Activated gamma-delta T cell treated with Interleukin-2 at 50 U/mL for 16 hours (primary cell): ENCODE measurements at places on chromosomes 6 and 20.

- no peak for DNase-seq
Measured at GRCh38 chr20:13295637-13296036, 74.6 kb downstream of the ISM1 start.

DNA sequence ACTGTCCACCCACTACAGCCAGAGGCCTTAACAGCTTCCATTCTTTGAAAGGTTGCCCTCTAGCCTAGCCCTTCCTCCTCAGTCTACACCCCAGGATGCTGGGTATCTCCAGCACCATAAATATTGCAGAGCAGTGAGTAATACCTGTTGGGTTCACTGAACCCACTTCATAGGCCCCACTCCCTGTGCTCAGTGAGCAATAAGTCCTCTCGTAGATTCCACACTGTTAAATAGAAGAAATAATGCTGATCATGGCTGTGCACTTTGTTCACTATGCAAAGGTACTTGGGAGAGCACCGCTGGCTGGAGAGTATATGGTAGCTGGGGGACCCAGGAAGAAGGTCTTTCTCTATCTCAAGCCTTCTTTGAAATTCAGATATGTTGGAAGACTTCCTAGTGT lies 87.3 kb downstream of the RSPH3 start:
- no peak for DNase-seq

GRCh38 chr20:15843777-15844176 lies 729.5 kb downstream of the KIF16B start:
- DNase-seq = no peak

- DNase-seq = no peak
Measured at GRCh38 chr20:37523012-37523391, 2.0 kb downstream of the NNAT start.

DNA sequence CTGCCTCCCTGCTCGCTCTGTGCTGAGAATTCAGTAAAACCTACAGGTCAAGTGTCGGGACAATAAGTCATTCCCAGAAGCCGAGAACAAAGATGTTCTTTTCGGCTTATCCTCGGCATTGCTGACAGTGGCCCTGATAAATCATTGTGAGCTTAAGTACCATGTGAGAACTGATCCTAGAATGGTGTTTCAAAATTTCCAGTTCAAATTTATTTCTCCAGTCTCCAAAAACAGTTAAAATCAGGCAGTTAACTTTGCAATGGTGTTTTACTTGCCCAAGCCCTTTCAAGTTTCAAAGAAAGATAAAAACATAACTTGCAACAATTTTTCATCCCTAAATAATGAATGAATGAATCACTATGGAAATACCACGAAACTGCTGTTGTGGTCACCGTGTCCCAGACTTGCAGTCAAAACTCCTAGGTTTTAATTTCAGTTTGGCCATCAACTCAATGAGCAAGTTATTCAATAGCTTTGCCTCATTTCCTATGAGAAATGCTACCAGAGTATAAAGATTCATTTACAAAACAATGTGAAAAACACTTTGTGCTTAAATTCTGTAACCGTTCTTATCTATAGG lies 4.3 kb downstream of the ATP5F1E start:
- DNase-seq = no peak

DNA sequence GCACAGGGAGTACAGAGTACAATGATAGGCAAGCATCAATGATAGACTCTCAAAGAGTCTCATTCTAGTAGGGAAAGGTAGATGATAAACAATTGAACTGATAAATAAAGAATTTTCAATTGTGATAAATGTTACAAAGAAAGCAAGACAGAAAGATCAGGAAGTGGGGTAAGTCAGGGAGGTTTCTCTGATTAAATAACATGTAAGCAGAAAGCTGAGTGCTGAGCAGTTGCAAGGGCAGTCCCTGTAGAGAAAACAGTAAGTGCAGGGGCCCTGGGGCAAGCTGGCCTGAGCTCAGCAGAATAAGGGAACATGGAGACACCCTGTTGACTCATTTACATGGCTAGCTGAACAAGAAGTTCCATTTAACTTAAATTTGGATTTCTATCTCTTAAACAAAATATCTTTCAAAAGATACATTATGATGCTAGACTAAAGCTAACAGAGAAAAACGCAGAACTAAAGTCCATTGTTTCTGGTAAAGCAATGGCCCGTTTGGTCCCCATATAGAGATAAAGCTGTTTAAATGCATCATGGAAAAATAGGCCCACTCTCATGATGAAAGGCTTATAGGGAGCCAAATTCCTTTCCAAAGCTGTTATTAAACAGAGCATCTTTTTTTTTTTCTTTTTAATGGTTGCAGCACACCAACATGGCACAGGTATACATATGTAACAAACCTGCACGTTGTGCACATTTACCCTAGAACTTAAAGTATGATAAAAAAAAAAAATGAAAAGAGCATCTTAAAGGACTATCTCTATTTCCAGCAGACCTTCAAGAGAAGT lies 5.3 kb upstream of the TNFAIP3 start:
- no peak for DNase-seq

DNA sequence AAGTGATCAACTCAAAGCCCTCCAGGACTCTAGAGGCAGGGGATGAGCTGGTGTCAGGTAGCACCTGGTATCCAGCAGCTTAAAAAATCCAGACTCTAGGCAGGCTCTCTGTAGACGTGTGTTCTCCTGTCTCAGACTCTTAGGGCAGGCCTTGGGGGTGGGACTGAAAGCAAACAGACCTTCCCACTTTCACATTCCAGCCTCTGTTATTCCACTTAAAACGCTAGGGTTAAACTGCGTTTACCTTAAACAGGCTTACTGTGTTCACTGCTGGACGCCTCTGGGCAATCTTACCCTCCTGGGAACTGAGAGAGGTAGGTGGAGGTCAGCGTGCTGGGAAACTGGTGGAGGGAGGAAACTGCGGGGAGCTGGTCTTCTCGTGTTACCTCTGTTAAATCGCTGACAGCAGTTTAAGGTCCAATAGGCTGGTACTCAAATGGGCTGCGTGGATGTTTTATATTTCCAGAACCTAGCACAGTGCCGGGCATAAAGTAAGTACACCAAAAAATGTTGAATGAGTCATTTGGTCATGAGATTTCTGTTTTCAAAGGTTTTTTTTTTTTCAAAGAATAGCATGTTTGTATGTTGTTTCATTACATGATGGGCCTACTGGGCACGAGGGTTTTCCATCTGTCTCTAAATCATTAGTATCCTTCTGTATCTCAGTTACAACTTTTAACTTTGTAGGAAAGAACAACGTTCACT lies at the start of gene GCNT2:
Gene GCNT2 (plus strand): TSS at position 248 of the 705 bp plus-strand sequence. CDS start 7,561 bp downstream, outside the sequence.
- DNase-seq = no peak

- no peak for DNase-seq
Measured at GRCh38 chr6:7721649-7722048, 4.2 kb upstream of the BMP6 start.

- DNase-seq = peak; percentile 19
Measured at GRCh38 chr20:35773154-35773751, 1.4 kb downstream of the PHF20 start.

DNA sequence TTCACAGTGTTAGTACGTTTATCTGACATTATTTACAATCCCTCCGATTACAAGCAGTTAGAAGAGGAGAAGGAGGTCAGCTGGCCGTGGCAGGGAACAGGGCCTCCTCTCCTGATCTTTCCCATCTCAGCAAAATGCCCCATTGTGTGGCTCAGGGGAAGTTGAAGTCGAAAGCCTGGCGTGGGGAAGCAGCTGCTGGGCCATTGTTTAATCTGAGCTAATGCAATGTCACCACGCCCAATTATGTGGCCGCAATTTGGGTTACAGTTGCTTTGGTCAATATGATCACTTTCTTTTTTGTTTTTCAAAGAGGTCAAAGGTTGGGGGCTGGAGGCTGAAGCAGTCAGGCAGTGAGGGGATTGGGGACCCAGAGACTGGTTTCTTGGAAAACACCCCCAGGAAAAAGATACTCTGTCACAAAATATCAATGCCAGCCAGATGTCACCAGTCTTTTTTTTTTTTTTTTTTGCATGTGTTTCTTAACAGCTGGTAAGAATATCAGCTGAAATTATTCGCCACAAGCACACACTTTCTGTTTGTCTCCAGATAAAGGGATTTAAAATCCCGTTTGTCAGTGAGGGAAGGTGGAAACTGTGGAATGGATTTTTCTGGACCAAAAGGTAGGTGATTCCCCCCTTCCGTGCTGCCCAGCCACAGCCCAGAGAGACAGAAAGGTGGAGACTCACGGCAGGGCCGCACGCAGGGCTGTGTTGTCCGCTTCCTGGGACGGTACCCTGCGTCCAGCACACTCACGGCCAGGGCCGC lies 24.6 kb downstream of the DLL1 start:
- DNase-seq = no peak

GRCh38 chr20:432677-433299 lies 24.7 kb downstream of the RBCK1 start:
- DNase-seq = no peak

DNA sequence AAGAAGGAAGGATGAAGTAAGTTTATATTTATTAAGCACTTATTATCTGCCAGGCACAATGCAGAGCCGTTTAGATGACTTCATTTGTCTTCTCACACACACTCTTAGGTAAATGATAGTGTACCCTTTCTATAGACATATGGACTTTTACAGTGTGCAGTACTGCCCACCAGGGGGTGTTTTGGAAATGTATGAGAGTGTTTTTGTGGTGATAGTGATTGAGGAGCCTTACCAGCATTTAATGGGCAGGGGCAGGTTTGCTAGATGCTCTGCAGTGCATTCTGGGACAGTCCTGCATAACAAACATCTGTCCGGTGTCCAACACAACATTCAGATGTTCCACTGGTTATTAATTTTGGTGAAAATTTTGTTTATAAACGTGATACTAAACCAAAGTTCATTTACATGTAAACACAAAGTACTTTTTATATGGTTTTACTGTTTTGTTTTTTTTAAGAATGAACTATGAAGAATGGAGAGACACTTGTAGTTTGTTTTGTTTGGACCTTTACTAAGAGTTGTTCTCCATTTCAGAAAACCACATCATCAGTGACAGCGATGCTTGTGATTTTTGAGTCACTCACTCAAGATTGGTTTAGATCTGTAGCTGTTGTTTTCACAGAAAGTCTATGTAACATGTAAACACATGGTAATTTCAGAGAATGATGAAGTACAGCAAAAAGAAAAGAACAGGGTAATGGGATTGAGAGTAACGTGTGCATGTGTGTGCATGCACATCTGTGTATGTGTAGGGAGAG lies 19.9 kb downstream of the KCNS1 start:
- no peak for DNase-seq

- DNase-seq = no peak
Measured at GRCh38 chr6:511488-512137, 120.1 kb downstream of the IRF4 start.

GRCh38 chr6:70900047-70900446 lies 56.8 kb downstream of the B3GAT2 start:
- DNase-seq = no peak

- peak; percentile 42 for DNase-seq
Measured at GRCh38 chr6:26550250-26550993, 12.3 kb downstream of the HMGN4 start.

DNA sequence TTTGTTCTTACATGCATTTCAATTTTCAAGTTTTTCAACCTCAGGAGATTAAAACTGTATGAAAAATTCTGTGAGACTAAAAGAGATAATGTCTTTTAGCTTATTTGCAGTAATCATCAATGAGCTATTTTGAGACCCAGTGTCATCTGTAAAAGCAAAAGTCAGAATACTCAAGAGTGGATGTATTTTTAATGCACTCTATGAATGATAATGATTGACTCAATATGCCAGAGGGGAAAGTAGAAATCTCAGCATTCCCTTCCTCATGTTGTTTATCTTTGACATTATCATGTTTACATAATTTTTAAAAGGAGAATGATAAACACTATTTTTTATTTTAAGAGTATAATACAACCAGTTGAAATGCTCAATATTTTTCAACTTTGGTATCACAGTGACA lies 162.1 kb downstream of the MMUT start:
- DNase-seq = no peak

DNA sequence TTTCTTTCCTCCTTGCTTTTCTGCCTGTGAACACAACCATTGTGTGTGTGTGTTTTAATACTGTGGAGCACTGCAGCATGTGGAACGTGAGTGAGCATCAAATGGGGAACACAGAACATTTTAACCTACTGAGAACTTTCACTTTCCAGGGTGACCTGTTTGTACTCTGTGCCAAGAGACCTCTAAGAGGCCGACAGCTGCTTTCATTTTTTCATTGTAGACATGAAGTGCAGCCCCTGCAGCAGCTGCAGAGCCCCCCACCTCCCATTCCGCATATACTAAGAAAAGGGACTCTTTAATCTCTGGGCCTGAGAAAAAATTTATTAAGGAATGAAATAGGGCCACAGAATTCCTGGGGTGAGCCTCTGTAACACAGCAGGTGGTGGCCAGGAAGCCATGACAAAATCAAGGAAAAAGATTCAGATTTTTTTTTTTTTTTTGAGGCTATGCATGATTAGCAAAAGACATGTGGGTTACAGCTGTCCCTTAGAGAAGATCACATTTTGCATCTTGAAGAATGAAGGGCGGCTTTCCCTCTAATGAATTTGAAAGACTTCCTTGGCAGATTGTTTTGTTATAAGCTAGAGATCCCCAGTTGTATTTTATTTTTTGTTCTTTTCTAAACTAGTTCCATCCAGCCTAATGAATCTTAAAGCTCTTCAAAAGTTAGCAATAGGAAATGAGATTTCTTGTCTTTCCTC lies 503.4 kb downstream of the CD109 start:
- DNase-seq = no peak

DNA sequence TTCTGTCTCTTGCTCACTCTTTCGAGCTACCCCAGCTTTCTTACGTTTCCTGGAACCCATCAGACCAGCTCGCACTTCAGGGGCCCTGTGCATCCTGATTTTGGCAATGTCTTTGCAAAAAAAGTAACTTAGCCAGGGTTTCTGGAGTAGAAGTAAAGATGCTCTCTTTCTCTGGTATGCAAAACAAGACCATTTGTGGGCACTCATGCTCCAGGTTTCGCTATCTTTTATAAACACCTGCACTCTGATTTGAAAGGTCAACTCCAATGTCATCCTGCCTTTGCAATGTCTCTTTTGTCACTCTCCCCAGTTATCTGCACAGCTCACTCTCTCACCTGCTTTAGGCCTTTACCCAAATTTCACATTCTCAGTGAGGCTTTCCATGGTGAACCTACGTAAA lies 869.1 kb downstream of the QKI start:
- DNase-seq = no peak

- no peak for DNase-seq
Measured at GRCh38 chr6:142013287-142013686, 119.4 kb upstream of the GJE1 start.

GRCh38 chr6:43508481-43509141 lies 1.5 kb downstream of the LRRC73 start:
- no peak for DNase-seq

- no peak for DNase-seq
Measured at GRCh38 chr20:34112600-34113101, 608 bp upstream of the EIF2S2 start.

- no peak for DNase-seq
Measured at GRCh38 chr20:16167423-16168130, 405.7 kb downstream of the KIF16B start.

DNA sequence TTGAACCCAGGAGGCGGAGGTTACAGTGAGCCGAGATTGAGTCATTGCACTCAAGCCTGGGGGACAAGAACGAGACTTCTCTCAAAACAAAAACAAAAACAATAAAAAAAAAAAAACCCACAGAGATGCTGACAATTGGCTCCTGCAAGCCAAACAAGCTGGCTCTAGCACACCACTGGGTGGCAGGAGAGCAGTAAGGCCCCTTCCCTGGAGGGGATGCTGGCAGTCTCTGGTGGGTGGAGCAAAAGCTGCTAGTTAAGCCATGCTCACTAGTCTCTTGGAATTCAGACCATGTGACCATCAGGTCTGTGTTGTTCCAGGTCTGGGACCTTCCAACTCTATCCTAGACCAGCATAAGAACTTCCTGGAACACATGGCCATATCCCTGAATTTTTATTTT lies 18.9 kb upstream of the DSN1 start:
- DNase-seq = no peak
